Natural killer cell treated with Interleukin-12 subunit alpha and Interleukin-12 subunit beta and Interleukin-15 and Interleukin-18, amount 100 ng/mL, for 72 hours (primary cell): ENCODE measurements at places on chromosomes 4 and X. TPM values are rescaled to one million over a fixed set of nuclear protein-coding genes. Genes with fewer than 3 reads are reported as not detected.

H2BW2 gene
- not detected for total RNA-seq

- no peak for DNase-seq
- H3K4me1 ChIP-seq, result no peaks in the 10 kb centered on the region
- no peak overlapping the region for H3K4me3 ChIP-seq
- H3K36me3 ChIP-seq, result peaks cover 5% of the 10 kb centered on the region
- H3K27ac ChIP-seq, result no peak overlapping the region
These were observed 38.1 kb downstream of the GALNTL6 start for GRCh38 chr4:171851295-171851694.

PRPS1 gene
- 59.2 TPM for total RNA-seq

DNA sequence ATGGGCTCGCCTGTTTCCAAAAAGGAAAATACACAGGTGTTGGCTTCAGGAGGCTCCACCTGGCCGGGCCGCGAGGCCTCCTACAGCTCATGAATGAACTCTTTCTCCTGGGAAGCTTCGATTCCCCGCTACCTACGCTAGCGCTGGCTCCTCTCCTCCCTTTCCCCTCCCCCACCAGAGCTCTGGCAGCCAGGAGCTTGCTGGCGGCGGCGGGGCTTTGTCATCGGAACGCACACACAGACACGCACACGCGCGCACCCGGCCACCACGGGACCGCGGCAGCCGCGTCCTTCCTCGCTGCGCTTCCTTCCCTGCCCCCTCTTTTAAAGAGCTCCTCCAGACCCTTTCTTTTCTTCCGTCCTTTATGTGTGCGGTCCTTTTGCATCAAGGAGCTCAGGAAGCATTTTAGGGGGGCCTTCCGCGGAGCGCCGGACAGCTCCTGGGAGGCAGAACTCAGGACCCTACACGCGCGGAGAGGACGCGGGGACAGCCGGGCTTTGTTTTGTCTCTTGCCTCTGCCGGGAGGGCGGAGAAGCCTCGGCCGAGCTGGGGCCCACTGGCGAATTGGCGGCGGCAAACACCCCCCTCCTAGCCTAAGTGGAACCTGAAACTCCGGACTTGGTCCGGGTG lies 70.2 kb upstream of the BCOR start:
- DNase-seq, result no peak
- no peaks in the 10 kb centered on the region for H3K36me3 ChIP-seq
- no peak overlapping the region for H3K27ac ChIP-seq
- H3K27me3 ChIP-seq, result no peaks in the 10 kb centered on the region

DNA sequence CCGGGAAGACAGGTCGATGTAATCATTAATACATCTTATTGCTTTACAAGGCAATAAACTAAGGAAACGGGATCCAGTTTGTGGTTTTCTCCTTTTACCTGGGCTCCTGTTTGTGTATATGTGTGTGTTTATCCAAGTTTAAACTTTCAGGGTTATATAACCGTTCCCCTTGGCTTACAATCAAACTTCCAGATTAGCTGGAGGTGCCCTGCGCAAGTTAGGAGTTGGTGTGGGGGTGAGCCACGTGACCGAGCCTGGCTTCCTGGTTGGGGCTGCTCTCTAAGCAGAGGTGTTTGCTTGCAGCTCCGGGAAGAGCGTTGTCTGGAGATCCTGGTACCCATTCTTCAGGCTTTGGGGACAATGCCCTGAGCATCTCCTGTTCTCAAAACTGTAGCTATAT lies 129.2 kb downstream of the FHDC1 start:
- no peaks in the 10 kb centered on the region for H3K4me1 ChIP-seq
- no peak for DNase-seq
- no peak overlapping the region for H3K4me3 ChIP-seq
- H3K27ac ChIP-seq, result no peak overlapping the region

- no peak overlapping the region for H3K27ac ChIP-seq
- H3K4me1 ChIP-seq, result no peaks in the 10 kb centered on the region
- H3K36me3 ChIP-seq, result no peaks in the 10 kb centered on the region
- no peak for DNase-seq
- no peaks in the 10 kb centered on the region for H3K27me3 ChIP-seq
These were observed 211.5 kb downstream of the FRAS1 start for GRCh38 chr4:78268597-78268996.

DNA sequence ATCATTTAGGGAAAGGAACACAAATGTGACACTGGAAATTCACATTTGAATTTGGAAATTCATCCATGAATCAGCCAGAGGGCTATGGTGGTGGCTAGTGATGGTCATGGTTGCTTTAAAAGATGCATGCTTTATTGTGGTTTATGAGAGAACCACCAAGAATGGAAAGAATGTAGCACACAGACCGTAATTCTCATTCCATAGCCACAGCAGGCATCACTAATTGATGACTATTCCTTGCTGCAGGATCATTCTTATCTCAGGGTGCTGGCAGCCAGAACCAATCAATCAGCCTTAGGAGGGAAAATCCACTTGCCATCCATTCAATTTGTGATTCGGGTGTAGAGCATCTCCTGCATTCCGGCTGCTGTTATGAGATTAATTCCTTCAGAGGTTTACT lies 115.6 kb downstream of the DHRSX start:
- H3K4me1 ChIP-seq, result peaks cover 5% of the 10 kb centered on the region
- no peak overlapping the region for H3K27ac ChIP-seq
- no peak for DNase-seq
- no peaks in the 10 kb centered on the region for H3K27me3 ChIP-seq
- H3K4me3 ChIP-seq, result no peak overlapping the region
- H3K36me3 ChIP-seq, result peaks cover 4% of the 10 kb centered on the region

- H3K36me3 ChIP-seq, result no peaks in the 10 kb centered on the region
- H3K4me1 ChIP-seq, result no peaks in the 10 kb centered on the region
- no peak overlapping the region for H3K27ac ChIP-seq
- no peaks in the 10 kb centered on the region for H3K27me3 ChIP-seq
- H3K4me3 ChIP-seq, result no peak overlapping the region
These were observed 171.1 kb downstream of the HHIP start for GRCh38 chr4:144817081-144817480.

- no peaks in the 10 kb centered on the region for H3K27me3 ChIP-seq
- H3K4me1 ChIP-seq, result no peaks in the 10 kb centered on the region
- H3K27ac ChIP-seq, result no peak overlapping the region
- H3K36me3 ChIP-seq, result no peaks in the 10 kb centered on the region
These were observed 68.6 kb downstream of the DIAPH2 start for GRCh38 chrX:96753230-96753629.

GRCh38 chrX:123424546-123424945 lies 240.5 kb downstream of the GRIA3 start:
- no peaks in the 10 kb centered on the region for H3K27me3 ChIP-seq
- no peak overlapping the region for H3K4me3 ChIP-seq
- H3K27ac ChIP-seq, result no peak overlapping the region
- H3K36me3 ChIP-seq, result no peaks in the 10 kb centered on the region

DNA sequence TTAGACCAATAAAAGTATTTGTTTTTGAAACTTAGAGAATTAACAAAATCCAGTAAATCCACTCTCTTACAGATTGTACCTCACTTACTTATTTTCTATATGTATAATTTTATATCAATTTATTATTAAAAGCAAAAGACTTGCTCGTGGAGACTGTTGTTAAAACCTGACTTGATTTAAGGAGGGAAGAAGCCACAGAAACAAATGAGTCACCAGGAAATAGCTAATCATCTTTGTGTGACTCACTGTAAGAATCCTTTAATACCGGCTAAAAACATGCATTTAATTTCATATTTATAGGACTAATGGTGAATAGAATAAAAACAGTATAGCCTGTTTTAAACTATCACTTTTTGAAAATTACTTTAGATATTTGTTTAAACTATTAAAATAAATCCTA lies 29.9 kb upstream of the UBE2NL start:
- no peaks in the 10 kb centered on the region for H3K4me1 ChIP-seq
- no peak for DNase-seq
- no peaks in the 10 kb centered on the region for H3K36me3 ChIP-seq
- no peak overlapping the region for H3K4me3 ChIP-seq

ZC4H2 gene
- total RNA-seq, result 8.1 TPM

TBX22 gene
- not detected for total RNA-seq

TGIF2LX gene
- total RNA-seq, result not detected

- H3K27ac ChIP-seq, result no peak overlapping the region
- no peak overlapping the region for H3K4me3 ChIP-seq
- no peaks in the 10 kb centered on the region for H3K36me3 ChIP-seq
- no peaks in the 10 kb centered on the region for H3K27me3 ChIP-seq
- no peak for DNase-seq
These were observed 2522.1 kb downstream of the ARAP2 start for GRCh38 chr4:33722254-33722653.

TEX13C gene
- not detected for total RNA-seq

- no peaks in the 10 kb centered on the region for H3K36me3 ChIP-seq
- H3K4me3 ChIP-seq, result no peak overlapping the region
- H3K27me3 ChIP-seq, result no peaks in the 10 kb centered on the region
- DNase-seq, result no peak
These were observed 674.3 kb upstream of the INTU start for GRCh38 chr4:126958482-126958881.

PAGE5 gene
- total RNA-seq, result not detected

ADH1A gene
- total RNA-seq, result not detected

MAGEA1 gene
- total RNA-seq, result not detected

GRCh38 chr4:87235020-87235671 lies 14.7 kb upstream of the KLHL8 start:
- H3K4me1 ChIP-seq, result no peaks in the 10 kb centered on the region
- H3K27ac ChIP-seq, result peak overlapping the region; percentile 78
- no peaks in the 10 kb centered on the region for H3K36me3 ChIP-seq
- H3K27me3 ChIP-seq, result peaks cover 14% of the 10 kb centered on the region
- peak overlapping the region; percentile 84 for H3K4me3 ChIP-seq

DNA sequence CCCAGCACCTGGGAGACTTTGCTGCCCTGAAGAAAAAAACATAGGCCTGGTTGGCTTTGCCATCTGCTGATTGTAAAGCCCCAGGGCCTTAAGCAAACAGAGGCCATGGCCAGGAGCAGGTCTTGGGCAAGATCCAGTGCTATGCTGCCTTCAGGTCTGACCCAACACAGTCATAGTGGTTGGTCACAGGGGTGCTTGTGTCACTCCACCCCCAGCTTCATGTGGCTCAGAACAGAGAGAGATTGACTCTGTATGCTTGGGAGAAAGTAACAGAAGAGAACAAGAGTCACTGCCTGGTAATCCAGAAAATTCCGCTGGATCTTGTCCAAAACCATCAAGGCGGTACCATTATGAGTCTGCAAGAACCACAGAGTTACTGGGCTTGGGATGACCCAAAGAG lies 24.4 kb upstream of the SMARCA5 start:
- peaks cover 29% of the 10 kb centered on the region for H3K27me3 ChIP-seq
- DNase-seq, result no peak
- H3K36me3 ChIP-seq, result no peaks in the 10 kb centered on the region
- H3K4me3 ChIP-seq, result no peak overlapping the region

- H3K4me3 ChIP-seq, result no peak overlapping the region
- peaks cover 6% of the 10 kb centered on the region for H3K36me3 ChIP-seq
- no peak for DNase-seq
- H3K4me1 ChIP-seq, result no peaks in the 10 kb centered on the region
These were observed 818.4 kb downstream of the ADGRL3 start for GRCh38 chr4:62018537-62018936.

DNA sequence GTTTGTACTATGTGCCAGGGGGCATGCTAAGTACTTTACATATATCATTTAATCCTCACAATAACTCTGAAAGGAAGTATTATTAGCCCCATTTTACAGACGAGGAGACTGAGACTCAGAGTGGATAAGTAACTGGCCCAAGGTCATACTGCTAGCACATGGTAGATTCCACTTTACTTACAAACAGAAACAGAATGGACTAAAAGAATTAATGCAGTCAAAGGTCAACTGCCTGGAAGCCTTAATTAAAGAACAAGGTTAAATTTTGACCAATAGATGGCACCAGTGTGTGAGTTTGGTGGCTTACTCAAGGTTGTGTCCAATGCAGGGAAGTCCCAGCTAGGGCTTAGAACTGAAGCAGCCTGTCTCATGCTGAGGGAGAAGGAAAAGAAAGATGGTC lies 4.7 kb downstream of the RIPPLY1 start:
- no peaks in the 10 kb centered on the region for H3K4me1 ChIP-seq
- no peak overlapping the region for H3K4me3 ChIP-seq
- peaks cover 9% of the 10 kb centered on the region for H3K27me3 ChIP-seq
- H3K27ac ChIP-seq, result no peak overlapping the region
- no peak for DNase-seq

GRCh38 chr4:8725071-8725841 lies 132.7 kb downstream of the CPZ start:
- peaks cover 4% of the 10 kb centered on the region for H3K27me3 ChIP-seq
- no peak overlapping the region for H3K4me3 ChIP-seq
- DNase-seq, result peak; percentile 40
- no peaks in the 10 kb centered on the region for H3K4me1 ChIP-seq
- H3K27ac ChIP-seq, result no peak overlapping the region

- no peaks in the 10 kb centered on the region for H3K4me1 ChIP-seq
- DNase-seq, result no peak
- peaks cover 4% of the 10 kb centered on the region for H3K36me3 ChIP-seq
- H3K27ac ChIP-seq, result no peak overlapping the region
- no peaks in the 10 kb centered on the region for H3K27me3 ChIP-seq
These were observed 451.3 kb downstream of the TLL1 start for GRCh38 chr4:166324321-166324720.

FIP1L1 gene
- total RNA-seq, result 90.5 TPM

S100G gene
- total RNA-seq, result not detected

ASMTL gene
- 94.2 TPM for total RNA-seq

SLC34A2 gene
- not detected for total RNA-seq

DNA sequence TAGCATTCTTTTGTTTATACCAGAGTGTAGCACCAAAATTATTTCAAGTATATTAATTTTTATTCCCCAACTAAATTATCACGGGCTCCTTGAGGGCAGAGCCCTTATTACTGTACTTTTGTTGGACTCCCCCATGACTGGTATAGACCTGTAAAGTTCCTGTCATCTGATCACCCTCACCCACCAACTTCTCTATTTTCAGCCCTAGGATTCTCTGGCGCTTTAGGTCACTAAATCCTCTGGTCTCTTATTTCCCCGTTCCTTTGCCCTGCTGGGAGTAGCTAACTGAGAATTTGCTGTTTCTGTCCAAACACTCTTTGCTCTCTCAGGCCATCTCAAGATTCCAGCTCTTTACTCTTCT lies 3.2 kb upstream of the XKRX start:
- no peak for DNase-seq
- peaks cover 23% of the 10 kb centered on the region for H3K4me1 ChIP-seq
- H3K27me3 ChIP-seq, result peaks cover 15% of the 10 kb centered on the region
- H3K27ac ChIP-seq, result peak overlapping the region; percentile 76
- peaks cover 15% of the 10 kb centered on the region for H3K36me3 ChIP-seq
- peak overlapping the region; percentile 83 for H3K4me3 ChIP-seq

DNA sequence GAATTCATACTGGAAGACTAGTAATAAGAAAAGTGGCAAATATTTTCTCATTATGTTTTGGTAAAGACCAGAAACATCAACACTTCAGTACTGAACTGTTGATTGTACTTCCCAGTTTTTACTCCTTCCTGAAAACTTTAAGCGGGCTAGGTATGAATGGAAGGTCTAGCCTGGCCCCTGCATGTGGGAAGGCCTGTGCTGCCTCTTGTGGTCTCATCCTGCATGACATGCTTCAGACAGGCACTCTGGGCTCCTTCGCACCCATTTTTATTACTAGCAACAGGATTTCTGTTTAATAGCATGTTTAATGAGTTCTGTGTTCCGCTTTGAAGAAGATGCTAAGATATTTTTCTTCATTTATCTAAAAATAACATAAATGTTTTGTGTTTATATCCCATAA lies 279.1 kb downstream of the ANK2 start:
- H3K27me3 ChIP-seq, result peaks cover 22% of the 10 kb centered on the region
- H3K36me3 ChIP-seq, result no peaks in the 10 kb centered on the region
- no peaks in the 10 kb centered on the region for H3K4me1 ChIP-seq
- H3K27ac ChIP-seq, result no peak overlapping the region
